ENCODE measurements at places on chromosomes 3 and 15. TPM values are rescaled to one million over a fixed set of nuclear protein-coding genes. Genes with fewer than 3 reads are reported as not detected.

HGD gene
- 5.5 TPM for total RNA-seq

GOLGA6B gene
- total RNA-seq = not detected

MEX3B gene
- 1.8 TPM for total RNA-seq

DNA sequence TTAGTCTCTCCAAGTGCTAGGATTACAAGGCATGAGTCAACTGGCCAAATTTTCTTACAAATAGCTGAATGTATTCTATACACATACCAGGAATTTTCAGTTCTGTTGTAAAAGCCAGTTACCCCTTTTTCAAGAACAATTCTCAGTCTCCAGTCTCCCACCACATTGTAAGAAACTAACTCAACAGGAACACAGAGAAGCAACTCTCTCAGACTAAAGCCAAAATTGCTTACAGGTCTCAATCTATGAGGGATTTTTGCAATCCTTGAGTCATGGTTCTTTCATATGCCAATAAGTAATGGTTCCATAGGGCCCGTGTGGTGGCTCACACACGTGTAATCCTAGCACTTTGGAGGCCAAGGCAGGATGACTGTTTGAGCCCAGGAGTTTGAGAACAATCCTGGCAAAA is 8.5 kb downstream of the IP6K2 start:
- DNase-seq = no peak

DNA sequence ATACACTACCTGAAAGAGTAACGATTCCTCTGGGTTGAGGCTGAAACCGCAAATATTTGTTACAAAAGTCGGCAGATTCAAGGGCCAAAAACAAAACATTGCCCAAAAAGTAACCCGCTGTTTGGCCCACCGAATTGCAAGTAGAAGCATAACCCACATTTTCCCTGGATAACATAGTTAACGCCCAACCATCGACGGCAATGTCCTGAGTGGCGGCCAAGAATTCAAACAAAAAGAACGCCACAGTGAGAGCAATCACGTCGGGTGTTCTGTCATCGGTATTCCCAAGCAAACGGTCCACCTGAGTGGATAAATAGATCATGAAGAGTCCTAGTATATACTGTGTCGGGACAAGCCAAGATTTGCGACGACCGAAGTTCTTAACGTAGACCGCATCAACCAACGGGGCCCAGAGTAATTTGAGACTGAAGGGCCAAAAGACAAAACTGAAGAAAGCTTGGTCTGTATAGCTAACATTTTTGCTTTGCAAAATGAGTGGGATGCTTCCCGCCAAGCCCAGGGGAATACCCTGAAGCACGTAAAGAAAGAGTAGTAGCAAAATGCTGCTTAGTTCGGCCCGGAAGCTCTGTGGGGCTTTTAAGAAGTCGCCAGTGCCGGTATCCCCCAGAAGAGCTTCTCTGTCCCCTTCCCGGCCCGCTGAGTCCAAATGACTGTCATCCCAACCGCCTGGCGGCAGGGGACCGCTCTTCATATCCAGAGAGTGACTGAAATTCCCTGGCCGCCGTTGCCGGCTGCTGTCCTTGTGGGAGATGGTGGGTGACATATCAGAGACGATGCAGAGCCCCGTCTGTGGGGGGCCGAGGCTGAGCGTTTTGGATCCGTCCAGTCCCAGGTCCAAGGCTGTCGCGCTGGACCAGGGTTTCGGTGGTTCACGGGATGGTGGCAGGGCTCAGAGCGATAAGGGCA is 750 bp downstream of the SLC33A1 start:
- peak; percentile 5 for DNase-seq

All from naive thymus-derived CD8-positive, alpha-beta T cell (primary cell).